ENCODE measurements at places on chromosomes 5 and 9.

- DNase-seq, result no peak
These were observed 12.3 kb downstream of the SARDH start for GRCh38 chr9:133725886-133726285.

GRCh38 chr9:117104716-117105495 lies 310.0 kb downstream of the ASTN2 start:
- DNase-seq, result no peak

DNA sequence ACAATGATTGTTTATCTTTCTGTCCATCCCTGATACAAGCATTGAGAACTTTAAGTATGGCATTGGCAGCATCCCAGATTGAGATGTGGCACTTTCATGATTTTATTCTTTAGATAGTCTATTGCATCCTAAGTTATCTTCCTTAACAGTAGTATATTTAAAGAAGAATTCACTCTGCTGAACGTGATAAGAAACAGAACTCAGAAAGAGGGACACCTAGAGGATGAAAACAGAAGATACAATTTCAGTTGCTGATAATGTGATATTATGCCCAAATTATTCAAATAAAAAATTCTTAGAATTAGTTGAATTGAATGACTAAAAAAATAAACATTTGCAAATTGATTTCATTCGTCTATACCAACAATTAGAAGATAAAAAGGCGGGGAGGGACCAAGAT lies 218.1 kb upstream of the DMRTA1 start:
- no peak for DNase-seq

- DNase-seq, result no peak
These were observed 98.9 kb upstream of the SPATA31D4 start for GRCh38 chr9:81829195-81829882.

- DNase-seq, result no peak
These were observed 206.1 kb upstream of the IRX1 start for GRCh38 chr5:3389471-3390026.

DNA sequence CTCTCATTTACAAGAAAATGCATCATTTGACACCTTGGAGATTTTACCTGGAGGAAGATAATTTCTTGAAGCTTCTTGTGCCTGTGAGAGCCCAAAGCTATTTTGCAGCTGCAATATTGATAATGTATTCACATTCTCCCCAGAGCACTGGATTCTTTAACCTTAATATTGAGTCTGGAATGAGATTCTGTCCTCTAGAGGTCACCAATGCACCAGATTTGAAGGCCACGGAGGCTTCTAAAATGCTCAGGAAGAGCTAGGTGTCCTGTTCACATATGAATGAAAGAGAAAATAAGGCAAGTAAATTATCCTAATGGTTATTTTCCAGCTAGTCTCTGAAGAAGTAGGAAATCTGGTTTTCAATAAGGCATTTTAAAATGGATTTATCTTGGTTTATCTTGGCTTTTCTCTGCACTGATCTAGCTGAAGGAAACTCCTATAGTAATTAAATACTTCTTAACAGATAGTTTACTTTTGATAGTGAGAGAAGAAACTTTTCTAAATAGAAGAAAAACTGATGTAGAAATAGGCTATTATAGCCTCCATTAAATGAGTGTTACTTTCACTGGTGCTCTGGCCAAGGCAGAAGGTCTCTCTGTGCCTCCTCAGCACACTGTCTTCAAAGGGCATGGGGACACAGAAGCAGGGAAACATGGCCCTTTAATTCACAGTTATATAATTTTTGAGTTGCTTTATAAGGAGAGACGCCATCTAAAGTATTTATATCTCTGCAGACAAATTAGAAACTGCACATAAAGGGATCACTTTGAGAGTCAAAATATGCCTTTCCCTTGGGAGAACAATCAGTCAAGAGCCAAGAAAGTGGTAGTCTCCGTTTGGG lies 297.0 kb upstream of the ACTBL2 start:
- DNase-seq, result no peak

DNA sequence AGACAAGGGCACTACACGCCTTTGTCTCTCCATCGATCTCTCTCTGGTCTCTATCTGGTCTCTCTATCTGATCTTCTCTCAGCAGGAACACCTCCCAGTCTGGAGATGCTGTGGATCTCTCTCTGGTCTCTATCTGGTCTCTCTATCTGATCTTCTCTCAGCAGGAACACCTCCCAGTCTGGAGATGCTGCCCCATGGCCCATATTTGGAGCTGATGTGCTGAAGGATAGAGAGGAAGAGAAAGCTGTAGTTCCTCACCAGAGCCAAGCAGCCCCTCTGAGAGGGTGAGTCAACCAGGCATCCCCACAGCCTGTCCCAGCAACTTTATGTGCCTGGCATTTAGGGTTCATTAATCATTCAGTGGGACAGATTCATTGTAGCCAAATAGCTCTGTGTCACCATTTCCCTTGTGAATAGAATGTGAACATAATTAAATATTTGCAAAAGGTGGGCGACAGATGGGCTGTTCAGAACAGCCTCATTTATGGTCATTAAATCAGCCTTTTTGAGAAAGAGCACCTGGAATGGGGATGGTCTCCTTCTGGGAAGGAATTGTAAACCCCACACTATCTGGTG lies 189.3 kb upstream of the MAST4 start:
- DNase-seq, result no peak

GRCh38 chr5:33688526-33688925 lies 203.3 kb downstream of the ADAMTS12 start:
- no peak for DNase-seq

GRCh38 chr9:89664010-89664409 lies 59.2 kb downstream of the GADD45G start:
- no peak for DNase-seq

DNA sequence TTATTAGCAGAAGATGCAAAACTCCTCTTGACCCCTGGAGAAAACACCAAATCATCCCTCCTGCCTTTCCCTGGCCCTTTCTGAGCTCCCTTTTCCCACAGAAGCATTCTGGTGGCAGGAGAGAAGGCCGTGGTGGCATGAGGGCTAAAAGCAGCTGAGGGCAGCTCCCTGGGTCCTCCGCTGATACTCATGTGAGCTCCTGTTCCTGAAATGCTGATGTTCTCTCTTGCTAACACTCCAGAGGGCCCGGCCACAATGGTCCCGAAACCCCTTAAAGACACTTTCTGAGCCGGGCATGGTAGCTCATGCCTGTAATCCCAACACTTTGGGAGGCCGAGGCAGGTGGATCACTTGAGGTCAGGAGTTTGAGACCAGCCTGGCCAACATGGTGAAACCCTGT lies 183.1 kb downstream of the HSPA4 start:
- DNase-seq, result no peak

DNA sequence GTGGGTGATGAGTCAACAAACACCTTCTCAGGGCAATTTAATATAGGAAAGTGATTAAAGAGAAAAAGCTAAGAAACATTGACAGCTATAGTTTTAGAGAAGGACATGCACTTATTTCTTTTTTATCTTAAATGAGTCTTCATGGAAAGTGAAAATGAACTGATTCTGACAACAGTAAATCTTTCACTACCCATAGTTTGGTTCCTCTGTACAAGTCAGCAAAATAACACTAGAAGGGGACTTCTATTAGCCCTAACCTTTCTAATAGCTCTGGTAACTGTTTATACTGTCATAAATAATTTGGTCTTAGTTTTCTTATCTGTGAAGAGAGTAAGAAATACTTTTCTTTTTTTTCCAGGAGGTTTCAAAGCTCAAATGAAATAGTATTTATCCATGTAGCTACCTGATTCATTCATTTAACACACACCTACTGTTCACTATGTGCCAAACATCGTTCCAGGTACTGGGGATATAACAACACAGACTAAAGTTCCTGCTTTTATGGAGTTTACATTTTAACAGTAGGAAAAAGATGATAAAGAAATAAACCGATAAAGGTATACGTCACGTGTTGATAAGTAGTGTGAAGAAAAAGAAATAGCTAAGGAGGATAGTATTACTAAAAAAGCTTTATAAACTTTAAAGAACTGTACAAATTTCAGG lies 148.2 kb downstream of the PCSK1 start:
- DNase-seq, result no peak

GRCh38 chr5:129746876-129747275 lies 1.0 kb upstream of the MINAR2 start:
- DNase-seq, result no peak

Measured in activated naive CD4-positive, alpha-beta T cell (primary cell).